CD4-positive, alpha-beta T cell treated with Interferon alpha-2 for 1 hour (primary cell): ENCODE measurements at places on chromosomes 2 and 18.

GRCh38 chr18:29309366-29309765, 1132.4 kb upstream of the CDH2 start:
- no peak for DNase-seq

DNA sequence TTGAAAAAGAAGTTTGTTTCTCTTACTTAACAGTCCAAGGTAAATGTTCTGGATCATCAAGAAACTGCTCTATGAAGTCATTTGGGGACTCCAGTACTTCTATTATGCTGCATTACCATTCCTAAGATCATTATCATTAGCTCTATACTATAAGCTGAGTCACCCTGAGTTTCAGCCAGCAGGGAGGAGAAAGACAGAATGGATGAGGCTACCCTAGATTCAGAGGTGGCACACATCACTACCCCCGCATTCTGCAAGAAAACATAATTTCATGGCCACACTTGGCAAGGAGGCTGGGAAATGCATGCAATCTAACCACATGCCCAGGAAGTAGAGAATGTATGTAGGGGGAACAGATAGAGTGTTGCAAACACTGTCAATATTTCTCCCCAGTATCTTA, 16.6 kb upstream of the LNPK start:
- no peak for DNase-seq

DNA sequence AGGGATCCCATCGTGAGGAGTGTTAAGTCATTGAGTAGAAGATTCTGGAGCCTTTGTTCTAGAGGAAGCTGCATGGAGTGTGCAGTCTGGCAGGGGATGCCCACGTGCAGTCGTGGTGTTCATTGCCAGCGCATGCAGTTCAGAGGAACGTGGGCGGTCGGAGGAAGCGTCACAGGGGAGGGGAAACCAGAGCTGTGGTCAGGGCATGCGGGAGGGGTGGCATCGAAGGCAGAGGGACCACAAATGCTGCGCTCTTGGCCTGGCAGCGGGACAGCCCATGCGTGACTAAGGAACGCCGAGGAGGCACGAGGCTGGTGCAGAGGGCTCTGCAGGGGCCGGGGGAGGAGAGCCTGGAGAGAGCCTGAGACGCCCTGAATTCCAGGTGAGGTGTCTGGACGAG, 141.1 kb downstream of the KLHL29 start:
- DNase-seq = no peak

DNA sequence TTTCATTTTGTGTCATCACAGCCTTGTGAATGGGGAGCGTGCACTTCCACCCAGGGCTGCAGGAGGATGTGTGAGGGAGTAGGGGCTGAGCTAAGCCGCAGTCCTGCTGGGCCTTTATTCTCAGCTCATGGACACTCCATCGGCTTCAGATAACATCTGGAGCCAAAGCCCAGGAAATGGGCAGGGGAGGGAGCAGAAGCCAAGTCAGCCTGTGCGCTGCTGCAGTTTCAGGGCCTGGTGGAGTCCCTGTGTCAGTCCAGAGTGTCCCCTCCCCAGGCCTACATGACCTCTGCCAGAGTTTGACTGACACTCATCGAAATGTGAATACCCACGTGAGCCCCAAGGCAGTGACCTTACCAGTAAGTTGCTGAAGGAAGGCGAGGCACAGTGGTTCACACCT, 242.2 kb downstream of the LOXHD1 start:
- DNase-seq = no peak

DNA sequence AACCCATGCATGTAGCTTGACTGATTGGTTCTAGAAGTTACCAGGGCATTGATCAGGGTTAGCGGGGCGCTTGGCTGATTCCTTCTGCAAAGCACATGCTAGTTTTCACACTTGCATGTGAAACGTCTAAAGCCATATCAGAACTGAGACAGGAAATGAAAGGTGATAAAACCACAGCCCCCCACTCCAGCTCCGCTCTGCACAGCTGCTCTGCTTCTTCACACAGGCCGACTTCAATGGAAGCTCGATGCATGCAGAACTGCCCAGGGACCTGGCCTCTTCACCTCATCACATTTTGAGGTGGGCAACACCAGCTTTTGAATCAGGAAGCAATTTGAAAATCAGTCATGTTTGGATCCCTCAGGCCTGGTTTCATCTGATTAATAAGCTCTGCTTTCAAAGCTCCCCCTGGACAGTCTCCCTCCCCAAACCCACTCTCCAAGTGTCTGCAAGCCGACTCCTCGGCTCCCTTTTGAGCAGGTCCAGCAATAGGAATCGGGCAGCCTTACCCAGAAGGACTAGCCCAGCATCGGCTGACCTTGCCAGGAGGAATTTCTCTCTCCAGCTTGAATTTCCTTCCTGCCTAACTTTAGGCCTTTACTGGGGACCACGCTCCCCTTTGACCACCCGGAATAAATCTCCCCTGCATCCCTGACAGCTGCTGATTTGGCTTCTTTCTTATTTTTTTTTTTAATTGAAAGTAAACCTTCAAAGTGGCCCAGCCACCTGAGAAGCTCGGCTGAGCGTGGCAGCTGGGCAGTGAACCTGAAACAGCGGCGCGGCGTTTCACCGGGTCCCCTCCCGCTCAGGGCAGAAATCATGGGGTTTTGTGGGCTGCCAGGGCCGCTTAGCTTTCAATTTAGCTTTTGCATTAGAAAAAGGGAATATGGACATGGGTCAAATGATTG, 31.7 kb downstream of the HRH4 start:
- DNase-seq = peak; percentile 30

DNA sequence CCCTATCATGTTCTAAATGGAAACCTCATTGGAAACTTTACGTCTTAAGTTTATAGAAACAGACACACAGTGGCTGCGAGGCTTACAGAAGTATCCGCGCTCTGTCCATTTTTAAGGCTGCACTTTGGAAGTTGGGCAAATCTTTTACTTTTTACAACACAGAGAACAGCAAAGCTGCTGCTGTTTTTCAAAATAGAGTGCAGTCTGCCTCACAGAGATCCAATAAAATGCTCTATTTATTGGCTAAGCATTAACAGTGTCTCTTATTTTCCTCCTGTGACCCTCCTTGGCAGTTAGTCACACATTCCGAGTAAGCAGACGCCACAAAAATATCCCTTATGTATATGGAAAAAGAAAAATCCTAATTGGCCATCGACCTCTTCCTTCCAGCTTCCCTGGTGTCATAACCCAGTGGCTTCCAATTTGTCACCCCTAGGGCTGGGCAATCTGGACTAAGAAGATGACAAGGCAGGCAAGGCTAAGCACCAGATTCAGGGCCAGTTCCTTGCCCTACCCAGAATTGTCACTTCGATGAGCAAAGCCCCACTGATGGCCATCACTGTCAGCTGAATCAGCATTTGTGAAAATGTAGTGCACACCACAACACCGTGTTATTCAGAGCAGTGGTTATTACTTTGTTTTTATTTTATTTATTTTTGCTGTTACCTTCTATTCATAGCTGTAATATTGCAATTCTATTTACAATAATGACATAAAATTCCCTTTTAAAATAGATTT, 47.7 kb upstream of the MEIS1 start:
- DNase-seq = no peak

DNA sequence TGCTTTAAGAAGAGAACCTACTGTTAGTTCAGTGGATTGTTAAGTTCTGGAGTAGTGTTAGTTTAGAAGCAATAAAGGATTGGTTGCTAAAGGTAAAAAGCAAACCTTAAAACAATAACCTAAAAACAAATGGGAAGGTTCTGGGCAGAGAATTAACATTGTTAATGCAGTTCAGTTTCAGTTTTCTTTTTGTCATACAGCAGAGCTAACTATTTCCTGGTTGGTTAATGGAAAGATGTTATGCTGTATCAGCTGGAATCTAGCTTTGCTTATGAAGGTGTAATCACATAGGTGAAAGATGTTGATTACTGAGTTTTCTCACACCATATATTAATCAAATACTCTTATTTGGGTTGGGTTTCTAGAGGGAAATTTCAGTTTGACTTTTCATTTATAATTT, 23.8 kb downstream of the SMAD4 start:
- DNase-seq = peak; percentile 54

- DNase-seq = no peak
Observed at GRCh38 chr2:220371211-220371610, 743.8 kb downstream of the SLC4A3 start.

- no peak for DNase-seq
Observed at GRCh38 chr2:177573120-177573519, 180.5 kb downstream of the AGPS start.

DNA sequence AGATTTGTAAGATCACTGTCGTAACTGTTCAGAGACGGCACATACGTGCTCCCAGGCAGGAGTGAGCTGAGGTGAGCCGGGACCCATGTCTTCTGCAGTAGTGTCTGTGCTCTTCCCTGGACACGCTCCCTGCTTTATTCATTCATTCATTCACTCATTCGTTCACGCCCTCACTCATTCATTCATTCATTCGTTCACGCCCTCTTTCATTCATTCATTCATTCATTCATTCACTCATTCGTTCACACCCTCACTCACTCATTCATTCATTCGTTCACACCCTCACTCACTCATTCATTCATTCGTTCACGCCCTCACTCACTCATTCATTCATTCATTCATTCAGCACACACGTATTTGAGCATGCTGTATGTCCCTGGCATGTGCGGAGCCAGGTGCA, 207.0 kb downstream of the GLI2 start:
- no peak for DNase-seq

DNA sequence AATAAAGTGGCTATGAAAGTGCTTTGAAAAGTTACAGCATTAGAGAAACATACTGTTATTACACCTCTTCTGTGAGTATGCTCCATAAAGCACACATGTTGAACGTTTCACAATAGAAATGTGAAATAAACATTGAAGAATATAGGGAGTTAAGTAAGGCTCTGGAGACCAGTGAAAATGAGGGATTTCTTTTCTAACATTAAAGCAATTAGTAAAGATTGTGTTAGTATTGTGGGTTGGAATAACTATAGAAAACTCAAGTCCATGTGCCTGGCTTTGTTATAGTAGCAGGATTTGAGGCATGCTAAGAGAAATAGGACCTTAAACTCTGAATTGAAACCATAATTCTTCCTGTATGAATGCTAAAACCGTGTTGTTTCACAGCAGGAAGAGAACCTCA, 63.1 kb downstream of the GLS start:
- DNase-seq = no peak

- no peak for DNase-seq
Observed at GRCh38 chr18:28125051-28125450, 51.9 kb downstream of the CDH2 start.

GRCh38 chr2:216540920-216541319, 42.3 kb downstream of the RPL37A start:
- DNase-seq = no peak

GRCh38 chr2:66191311-66191710, 243.6 kb upstream of the MEIS1 start:
- DNase-seq = no peak

DNA sequence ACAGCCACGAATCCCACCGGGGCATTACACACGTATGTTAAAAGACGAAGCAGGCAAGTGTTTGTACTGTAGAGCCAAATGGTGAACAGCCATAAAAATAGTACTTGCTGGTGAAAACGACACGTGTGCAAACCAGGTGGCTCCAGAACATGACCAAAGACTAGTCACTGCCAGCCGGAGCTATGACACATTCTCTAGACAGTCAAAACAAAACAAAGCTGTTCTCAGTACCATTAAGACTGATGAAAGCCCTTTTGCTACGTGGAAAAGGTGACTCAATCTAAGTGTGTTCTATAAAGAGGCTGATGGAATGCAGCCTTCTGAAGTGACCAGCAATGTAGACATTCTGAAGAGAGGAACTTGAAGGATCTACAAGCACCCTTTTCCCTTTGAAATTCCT, 367.7 kb upstream of the NETO1 start:
- DNase-seq = no peak

- DNase-seq = no peak
Observed at GRCh38 chr2:150674283-150674682, 186.8 kb upstream of the RND3 start.

DNA sequence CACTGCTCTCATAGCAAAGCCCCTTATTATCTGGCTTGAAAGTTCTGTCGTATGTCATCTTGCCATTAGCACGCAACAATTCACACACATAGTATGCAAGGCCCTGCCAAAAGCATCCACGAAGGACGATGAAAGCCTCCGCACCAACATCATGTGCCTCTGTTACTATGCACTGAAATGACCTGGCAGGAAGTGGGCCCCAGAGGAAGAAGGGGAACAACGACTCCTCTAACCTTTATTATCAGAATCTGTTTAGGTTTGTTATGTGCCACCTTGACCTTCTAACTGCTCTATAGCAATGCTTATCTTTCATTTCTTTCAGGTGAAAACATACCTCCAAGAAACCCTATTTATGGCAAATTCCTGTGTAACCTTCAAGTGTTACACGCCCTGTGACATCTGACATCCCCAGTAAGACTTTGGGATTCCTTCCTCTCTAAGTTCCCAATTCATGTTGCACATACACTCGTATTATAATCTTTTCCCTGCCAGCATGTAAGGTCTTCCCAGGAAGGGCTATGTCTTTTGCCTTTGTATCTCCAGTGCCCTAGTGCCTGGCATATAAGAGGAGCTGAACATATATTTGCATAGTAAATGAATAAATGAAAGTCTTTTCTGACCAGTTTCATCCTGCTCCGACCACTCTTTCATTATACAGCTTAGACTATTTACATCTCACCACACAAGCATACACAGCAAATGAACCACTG, 7.0 kb upstream of the NDUFV2 start:
- DNase-seq = peak; percentile 70

- DNase-seq = no peak
Observed at GRCh38 chr2:53235836-53236582, 531.6 kb upstream of the CHAC2 start.

GRCh38 chr2:174438146-174438886, 42.8 kb downstream of the SCRN3 start:
- no peak for DNase-seq

DNA sequence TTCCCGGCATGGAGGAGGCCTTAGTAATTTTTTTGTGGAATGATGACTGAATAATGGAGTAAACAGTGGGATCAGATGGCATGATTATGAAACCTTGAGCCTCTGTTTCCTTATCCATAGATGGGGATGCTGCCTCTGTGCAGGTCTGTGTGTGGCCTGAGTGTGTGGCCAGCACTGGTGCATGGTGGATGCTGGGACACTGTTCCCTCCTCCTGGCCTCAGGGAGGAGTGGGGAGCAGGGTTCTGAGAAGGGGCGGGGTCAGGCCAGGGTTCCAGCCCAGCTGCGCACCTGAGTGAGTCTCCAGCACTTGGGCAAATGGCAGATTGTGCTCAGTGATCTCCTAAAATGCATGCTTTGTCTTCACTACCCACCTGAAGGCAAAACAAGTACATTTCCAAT, 66.4 kb downstream of the DCDC2C start:
- no peak for DNase-seq

DNA sequence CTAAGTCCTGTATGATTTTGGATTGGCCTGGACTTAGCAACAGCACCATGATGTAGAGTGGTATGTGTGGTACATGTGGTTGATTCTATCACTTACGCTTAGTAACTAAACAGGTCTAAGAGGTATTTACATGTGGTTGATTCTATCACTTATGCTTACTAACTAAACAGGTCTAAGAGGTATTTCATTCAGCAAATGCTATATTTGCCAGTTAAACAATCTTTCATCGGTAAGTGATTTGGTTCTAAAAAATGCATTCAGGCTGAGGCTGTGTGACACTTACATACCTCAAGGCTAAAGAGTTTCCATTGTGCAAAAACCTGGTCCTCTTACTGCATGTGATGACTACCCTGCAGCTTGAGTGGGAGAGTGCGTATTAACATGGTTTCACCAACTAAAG, 13.1 kb downstream of the EIF4E2 start:
- no peak for DNase-seq

- no peak for DNase-seq
Observed at GRCh38 chr2:28465148-28465885, 30.5 kb upstream of the PLB1 start.

- DNase-seq = no peak
Observed at GRCh38 chr2:171836146-171836910, 57.7 kb downstream of the SLC25A12 start.

- no peak for DNase-seq
Observed at GRCh38 chr2:58120626-58121229, 74.1 kb downstream of the VRK2 start.
